ENCODE measurements at places on chromosomes 4 and X.

- DNase-seq, result no peak
Observed at GRCh38 chr4:32752962-32753361, 2032.8 kb downstream of the PCDH7 start.

DNA sequence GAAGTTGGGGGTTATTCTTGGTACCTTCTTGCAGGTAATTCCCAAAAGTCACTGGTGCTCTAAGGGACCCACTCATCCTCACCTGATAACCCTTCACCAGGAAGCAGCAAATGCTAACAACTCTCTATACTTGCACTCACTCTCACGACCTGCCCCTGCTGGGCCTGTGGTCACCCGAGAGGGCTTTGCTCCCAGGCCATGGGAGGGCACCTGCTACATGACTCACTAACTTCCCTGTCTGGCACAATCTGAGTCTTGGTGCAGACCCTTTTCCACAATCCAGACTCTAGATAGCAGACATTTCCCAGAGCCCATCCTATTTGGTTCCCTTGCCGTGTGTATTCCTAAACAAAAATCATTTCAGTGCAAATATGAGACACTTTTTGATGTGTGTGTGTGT lies 403.8 kb upstream of the FAT1 start:
- no peak for DNase-seq

- DNase-seq, result no peak
Observed at GRCh38 chrX:153882086-153882498, 3.9 kb downstream of the L1CAM start.

- no peak for DNase-seq
Observed at GRCh38 chr4:152723236-152723635, 43.4 kb upstream of the TMEM154 start.

DNA sequence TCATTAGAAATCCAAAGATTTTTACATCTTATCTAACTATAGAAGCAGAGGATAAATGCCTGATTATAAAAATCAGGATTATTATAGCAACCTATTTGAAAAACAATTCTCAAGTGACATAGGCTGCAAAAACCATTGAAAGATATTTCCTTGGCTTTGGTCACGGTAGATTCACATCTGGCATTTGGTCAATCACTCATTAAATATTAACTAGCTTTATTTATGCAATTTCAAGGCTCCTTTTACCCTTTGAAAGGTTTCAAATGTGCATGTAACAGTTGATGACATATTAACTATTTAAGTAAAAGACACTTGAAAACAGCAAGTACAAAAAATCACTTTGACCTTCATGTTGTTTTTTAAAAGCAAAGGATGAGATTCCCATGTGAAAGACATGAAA lies 98.1 kb downstream of the MMRN1 start:
- DNase-seq, result no peak

GRCh38 chrX:137566746-137567679 lies 1.1 kb downstream of the ZIC3 start:
- DNase-seq, result no peak

DNA sequence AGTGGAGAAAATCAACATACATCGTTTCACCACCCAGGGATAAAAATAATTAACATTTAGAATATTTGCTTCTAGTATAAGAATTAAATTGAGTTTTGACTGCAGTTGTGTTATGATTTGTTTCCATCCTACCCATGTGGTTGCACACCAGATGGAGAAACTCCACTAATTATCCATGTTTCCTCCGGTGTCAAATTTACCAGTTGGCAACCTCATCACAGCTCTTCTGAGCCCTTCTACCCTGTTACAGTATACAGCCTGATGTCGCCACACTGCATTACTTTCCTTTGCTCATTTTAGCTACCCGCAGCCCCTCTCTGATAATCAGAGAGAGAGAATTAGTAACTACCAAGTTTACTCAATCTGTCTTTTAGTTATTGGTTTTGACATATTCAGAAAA lies 411.2 kb downstream of the DTHD1 start:
- DNase-seq, result no peak

DNA sequence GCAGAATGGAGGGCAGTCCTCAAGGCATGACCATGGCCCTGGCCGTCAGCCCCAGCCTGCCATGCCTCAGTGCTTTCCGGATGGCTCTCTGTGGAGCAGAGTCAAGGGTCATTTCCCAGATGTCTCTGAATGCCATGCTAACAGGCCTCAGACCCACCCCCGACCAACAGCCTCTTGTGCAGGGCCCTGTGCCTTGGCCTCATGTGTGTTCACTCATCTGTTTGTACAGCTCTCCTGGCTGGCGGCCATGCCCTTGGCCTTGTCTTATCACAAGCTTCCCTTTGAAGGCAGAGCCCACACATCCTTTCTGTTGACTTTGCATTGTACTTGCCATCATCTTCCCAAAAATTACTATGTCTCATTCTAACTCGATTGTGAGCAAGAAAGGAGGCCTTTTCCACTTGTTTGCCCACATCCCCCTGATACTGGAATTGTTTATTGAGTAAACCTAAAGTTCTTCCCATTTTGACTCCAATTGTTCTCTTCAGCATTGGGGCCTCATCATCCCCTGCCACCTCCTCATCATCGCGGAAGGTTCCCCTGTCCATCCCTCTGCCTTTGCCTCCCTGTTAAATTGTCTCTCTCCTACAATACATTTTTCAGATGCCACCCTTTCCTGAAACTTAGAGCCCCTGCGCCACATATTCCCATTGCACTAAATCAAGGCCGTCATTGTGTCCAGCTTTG lies 6.3 kb downstream of the CA5B start:
- DNase-seq, result no peak

DNA sequence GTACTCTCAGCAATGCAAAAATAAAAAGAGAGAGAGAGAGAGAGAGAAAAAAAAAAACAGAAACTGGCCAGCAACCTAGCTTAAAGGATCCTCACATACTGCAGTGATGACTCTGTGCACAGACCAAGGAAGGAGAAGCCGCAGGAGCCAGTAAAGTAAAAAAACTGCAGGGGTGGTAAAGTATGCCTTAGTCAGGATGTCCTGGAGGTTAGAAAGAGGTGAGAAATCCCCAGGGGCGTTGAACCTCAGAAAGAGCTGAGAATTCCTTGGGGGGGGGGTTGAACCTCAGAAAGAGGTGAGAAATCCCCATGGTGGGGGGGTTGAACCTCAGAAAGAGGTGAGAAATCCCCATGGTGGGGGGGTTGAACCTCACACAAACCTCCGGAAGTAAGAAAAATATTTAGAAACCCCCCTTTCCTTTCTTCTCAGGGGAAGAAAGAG lies 48.0 kb downstream of the MAGEA9 start:
- no peak for DNase-seq

DNA sequence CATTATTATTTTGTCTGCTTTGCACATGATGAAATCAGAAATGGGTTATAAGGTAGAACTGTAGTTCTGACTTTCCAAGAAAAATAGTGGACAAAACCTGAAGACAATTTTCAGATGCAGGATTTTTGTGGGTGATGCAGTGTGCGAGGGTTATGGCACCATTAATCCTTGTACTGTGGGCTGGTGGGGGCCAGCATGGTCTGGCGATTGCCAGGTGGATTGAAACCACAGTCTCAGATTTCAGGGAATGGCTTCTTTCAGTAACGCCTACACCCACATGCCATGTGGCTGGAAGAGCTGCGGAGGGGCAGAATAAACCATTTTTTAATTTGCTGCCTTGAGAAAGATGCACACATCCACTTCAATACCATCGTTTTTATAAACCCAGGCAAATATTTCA lies 150.5 kb downstream of the ARSF start:
- DNase-seq, result no peak

DNA sequence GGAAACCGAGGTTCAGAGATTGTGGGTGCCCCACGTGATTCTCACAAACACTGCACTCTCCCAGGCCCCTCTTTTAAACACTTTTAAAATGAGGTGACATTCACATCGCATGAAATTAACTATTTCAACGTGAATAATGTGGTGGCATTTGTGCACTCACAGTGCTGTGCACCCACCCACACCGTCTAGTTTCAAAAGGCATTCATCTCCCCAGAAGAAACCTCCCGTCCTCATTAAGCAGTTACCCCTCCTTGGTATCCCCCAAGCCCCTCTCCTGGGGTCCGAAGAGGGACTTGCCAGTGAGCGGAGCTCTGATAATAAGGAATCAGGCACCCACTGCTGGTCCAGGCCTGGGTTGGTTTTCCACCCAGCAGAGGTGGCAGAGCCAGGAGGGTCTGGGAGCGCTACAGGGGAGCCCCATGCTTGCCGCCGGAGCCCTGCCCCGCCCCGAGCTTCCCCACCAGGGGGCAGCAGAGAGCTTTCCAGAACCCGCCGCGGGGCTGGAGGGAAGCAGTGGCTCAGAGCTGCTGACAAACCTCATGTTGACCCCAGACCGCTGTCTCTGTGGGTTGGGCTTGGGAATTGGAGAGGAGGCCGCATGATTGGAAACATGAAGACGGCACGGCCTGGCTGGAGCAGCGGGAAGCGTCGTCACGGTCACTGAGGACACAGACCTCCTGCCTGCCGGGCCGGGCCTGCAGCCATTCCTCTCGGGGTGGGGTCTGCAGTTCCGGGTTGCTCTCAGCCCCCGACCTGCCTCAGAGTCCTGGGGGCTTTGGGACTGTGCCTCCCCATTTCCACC lies 27.5 kb upstream of the HTRA3 start:
- peak; percentile 85 for DNase-seq

- DNase-seq, result no peak
Observed at GRCh38 chrX:2176733-2177132, 324.0 kb downstream of the DHRSX start.

DNA sequence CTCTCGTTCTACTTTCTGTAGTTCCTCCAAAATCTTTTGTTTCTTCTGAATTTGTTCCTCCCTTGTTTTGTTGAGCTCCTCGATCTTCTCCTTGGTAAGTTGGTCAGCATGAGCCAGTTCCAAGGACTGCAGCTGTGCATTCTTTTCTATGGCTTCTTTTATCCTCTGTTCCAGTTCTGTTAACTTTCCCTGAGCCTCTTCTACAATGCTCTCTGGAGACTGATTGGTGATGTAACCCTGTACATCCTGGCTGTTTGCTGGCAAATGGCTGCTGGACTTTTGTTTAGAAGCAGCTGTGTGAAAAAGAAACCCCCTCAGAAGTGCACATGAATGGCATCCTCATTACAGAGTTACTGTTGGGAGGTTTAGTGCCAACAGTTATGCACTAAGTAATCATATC lies 70.5 kb upstream of the COX18 start:
- no peak for DNase-seq

- DNase-seq, result peak; percentile 54
Observed at GRCh38 chr4:2935762-2936743, 27.2 kb downstream of the NOP14 start.

GRCh38 chrX:13263560-13264251 lies 56.1 kb downstream of the ATXN3L start:
- DNase-seq, result no peak
